ENCODE measurements at places on chromosomes 7 and 10. TPM values are rescaled to one million over a fixed set of nuclear protein-coding genes. Genes with fewer than 3 reads are reported as not detected.

The PCGF6 gene
- 13.1 TPM for total RNA-seq

The STYXL1 gene
- 44.9 TPM for total RNA-seq

The SH2D4B gene
- total RNA-seq: not detected

The GIMAP2 gene
- 1.6 TPM for total RNA-seq

The C1GALT1 gene
- 57.2 TPM for total RNA-seq

The LRRD1 gene
- 0.12 TPM for total RNA-seq

The SLC26A3 gene
- total RNA-seq: not detected

The ZNF32 gene
- 36.9 TPM for total RNA-seq

The SPDYE16 gene
- 0.06 TPM for total RNA-seq

The HSPA12A gene
- total RNA-seq: 5.9 TPM

The AOAH gene
- total RNA-seq: not detected

The VGF gene
- not detected for total RNA-seq

The EPHA1 gene
- not detected for total RNA-seq

The MET gene
- 34.7 TPM for total RNA-seq

The ACSL5 gene
- total RNA-seq: 0.92 TPM

The CNPY4 gene
- total RNA-seq: 35.3 TPM

The ZMIZ1 gene
- total RNA-seq: 22.9 TPM

The PRSS2 gene
- not detected for total RNA-seq

The WEE2 gene
- total RNA-seq: not detected

The NPFFR1 gene
- under 0.01 TPM for total RNA-seq

The NPC1L1 gene
- not detected for total RNA-seq

The CYP3A4 gene
- not detected for total RNA-seq

The SRRM3 gene
- total RNA-seq: not detected

The CUL2 gene
- total RNA-seq: 27.3 TPM

The ATOH7 gene
- total RNA-seq: not detected

The FANK1 gene
- 5.7 TPM for total RNA-seq

The UTF1 gene
- total RNA-seq: not detected

The STEAP1 gene
- total RNA-seq: 73.1 TPM
